Activated CD4-positive, alpha-beta T cell treated with anti-CD3 and anti-CD28 coated beads for 36 hours (primary cell): ENCODE measurements at places on chromosomes 5 and 9. TPM values are rescaled to one million over a fixed set of nuclear protein-coding genes. Genes with fewer than 3 reads are reported as not detected.

DNA sequence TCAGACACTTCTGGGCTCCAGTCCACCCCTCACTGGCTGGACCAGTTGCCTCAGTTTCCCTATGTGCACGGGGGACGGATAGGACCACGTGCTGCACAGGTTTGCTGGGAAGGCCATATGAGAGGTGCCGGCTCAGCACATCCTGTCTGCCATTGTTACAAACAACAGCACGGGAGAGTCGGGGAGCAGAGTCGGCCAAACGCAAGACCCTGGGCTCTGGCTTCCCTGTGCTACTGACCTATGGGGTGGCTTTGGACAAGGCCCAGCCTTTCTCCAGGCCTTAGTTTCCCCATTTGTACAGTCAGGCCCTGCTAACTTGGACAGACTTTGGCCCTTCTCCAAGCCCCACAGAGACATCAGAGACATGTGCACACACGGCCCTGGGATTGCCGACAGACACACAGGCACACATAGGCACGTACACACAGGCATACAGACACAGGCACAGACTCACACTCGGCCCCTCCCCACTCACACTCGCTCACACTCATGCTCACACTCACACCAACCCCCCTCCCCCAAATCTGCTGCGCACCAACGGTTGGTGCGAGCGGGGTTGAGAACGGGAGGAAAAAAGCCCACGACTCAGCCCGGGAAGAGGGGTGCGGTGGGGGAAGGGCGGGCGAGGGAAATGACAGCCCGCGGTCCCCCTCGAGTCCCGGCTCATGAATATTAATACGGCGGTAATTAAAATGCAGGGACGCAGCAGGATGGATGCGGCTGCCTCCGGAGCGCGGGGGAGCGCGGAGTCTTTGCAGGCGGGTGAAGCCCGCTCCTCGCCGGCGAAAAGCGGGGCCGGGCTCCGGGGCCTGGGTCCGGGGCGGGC lies 133.0 kb downstream of the C9orf50 start:
- DNase-seq = peak; percentile 76

GRCh38 chr9:90770927-90771326 lies 30.7 kb upstream of the SYK start:
- DNase-seq = no peak

DNA sequence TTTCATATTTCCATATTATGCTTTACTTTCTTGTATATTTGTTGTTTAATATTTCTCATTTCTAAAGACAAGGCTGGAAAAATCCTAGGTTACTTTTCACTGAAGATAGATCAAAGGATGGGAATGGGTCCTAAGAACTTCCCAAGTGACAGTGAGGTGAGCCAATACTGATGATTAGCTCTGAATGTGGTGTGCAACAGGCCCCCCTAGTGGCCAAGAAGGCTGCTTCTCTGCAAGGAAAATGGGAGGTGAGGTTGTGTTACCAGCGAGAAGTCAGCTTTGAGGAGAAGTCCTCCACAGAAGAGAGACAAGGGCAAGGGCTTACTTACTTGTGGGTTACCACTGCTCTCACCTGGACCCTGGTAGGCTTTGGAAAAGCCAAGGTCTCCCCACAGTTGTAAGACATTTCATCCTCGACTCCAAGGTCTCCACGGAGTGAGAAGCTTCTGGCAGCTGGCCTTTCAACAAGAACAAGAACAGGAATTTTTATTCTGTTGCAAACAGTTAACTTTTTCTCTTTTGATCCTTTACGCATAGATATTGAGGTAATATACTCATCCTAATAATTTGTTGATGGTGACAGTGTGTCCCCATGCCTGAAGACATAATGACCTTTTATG lies 69.9 kb downstream of the MAMDC2 start:
- peak; percentile 56 for DNase-seq

DNA sequence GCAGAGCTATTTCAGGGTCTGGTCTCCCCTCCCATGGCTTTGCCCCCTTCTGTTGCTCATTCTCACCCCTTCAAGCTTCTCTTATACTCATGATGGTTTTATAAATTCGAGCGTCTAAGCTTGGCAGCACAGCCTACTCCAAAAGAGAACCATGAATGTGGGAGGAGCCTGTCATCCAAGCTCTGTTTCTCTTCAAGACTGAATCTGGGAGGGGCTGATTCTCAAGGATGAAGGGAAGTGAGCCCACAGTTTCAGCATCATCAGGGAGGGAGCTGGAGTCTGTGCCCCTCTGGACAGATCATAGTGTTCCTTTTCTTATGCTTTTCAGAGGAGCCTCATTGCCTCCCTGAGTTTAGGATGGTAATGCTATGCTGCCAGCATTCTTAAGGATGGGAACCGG lies 168.6 kb downstream of the CFAP90 start:
- DNase-seq = no peak

The GARIN3 gene
- 0.82 TPM for total RNA-seq

The FOXD4L4 gene
- 0.11 TPM for total RNA-seq
